LNCaP clone FGC (cell line): ENCODE measurements at places on chromosomes 2 and 18.

GRCh38 chr2:61658841-61659780 is 121.0 kb upstream of the XPO1 start:
- no peak for DNase-seq

DNA sequence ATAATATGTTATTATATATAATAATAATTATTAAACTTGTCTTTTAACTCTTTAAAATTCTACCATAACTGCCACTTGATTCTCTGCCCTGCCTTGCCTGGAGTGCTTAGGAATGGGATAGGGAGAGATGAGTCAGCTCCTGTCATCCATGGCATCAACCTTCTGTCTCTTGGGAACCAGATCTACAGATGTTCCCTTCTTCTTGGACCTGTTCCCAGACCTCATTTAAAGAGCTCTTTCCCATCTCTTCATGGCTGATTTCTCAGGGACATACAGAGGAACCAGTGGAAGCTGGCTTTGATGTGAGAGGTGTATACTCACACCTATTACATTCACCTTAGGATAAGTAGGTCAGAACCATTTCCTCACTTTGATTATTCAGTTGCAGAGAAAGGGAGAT is 155.3 kb upstream of the MYO3B start:
- peak; percentile 37 for DNase-seq

DNA sequence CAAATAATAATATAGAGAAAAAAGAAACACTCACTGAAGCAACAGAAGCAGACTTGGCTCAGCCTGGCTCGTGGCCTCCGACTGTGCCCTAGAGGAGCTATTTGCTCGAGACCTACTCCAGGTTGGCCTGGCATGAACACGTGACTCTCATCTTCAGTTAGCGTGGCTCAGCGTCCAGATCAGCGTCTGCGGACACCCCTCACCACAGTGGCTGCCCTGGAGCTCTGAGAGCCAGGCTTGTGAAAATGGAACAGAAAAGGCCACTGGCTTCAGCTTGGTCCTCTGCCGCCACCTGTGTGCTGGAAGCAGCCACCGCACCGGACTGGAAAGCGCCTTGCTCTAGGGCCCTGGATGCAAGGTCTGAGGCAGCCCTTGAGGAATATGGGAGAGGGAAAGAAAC is 1184.0 kb upstream of the GYPC start:
- DNase-seq: no peak

GRCh38 chr2:101574622-101575021 is 99.7 kb upstream of the RFX8 start:
- no peak for DNase-seq

DNA sequence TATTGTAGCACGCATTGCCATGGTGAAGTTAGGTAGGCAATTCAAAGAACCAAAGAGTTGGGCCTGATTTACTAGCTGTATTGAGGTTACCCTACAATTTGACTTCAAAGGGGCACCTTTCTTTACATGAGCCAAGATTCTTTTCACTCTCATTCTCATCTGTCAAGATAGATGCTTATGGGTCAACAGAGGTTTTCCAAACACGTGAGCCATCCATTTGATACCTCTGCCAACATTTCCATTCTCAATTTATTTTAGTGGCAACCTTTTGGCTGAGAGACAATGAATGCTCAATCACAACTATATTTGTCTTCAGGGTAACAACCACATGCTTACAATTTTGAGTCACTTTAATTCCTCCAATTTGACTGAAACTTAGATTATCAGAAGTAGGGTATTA is 370.6 kb upstream of the CDH20 start:
- no peak for DNase-seq

- no peak for DNase-seq
These were observed 5.7 kb upstream of the CAPN14 start for GRCh38 chr2:31223026-31223425.

DNA sequence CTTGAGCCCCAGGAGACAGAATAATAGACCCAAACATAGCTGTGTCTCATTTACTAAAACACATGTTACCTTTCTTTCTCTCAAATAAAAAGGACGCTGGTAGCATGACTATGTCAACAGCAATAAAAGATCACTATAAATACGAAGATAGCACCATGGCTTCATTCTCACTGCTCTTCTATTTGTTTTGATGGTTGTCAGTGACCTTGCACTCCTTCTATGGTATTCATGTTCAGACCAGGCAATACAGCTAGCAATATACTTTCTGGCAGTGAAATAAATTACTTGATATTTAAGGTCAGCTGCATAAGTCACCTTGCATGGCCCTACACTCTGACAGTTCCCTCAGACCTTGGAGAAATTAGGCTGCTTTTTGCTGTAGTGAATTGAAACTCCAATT is 263.2 kb upstream of the CDH7 start:
- DNase-seq: peak; percentile 89

GRCh38 chr18:41073372-41073954 is 881.6 kb upstream of the PIK3C3 start:
- DNase-seq: no peak

- no peak for DNase-seq
These were observed 98.6 kb downstream of the GALNT1 start for GRCh38 chr18:35680139-35680551.

DNA sequence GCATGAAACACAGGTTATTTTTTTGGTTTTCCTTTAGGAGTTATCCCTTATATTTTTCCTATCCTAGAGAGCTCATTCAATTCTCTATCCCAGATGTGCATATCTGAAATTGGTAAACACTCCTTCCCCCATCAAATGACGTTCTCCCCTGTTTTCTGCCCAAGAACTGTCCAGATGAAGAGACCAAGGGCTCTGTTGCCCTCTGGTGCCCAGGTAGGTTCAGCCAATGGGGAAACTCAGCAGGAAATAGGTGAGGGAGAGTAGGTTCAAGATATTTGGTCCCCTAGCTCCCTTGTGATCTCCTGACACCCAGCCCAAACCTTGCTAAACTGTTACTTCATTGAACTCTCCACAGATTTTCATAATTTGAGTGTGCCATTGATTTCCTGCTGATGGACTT is 14.1 kb upstream of the INO80C start:
- DNase-seq: no peak

- DNase-seq: peak; percentile 31
These were observed 7.5 kb upstream of the MOCOS start for GRCh38 chr18:36179562-36180355.

GRCh38 chr2:234694244-234695013 is 197.5 kb upstream of the ARL4C start:
- no peak for DNase-seq
